ENCODE measurements at places on chromosomes 5 and 9.

GRCh38 chr5:43353668-43354067 lies 40.5 kb upstream of the HMGCS1 start:
- no peak for DNase-seq

- no peak for DNase-seq
Observed at GRCh38 chr9:131496844-131497405, 5.8 kb upstream of the POMT1 start.

GRCh38 chr9:89223396-89223977 lies 44.9 kb upstream of the SHC3 start:
- DNase-seq: no peak

DNA sequence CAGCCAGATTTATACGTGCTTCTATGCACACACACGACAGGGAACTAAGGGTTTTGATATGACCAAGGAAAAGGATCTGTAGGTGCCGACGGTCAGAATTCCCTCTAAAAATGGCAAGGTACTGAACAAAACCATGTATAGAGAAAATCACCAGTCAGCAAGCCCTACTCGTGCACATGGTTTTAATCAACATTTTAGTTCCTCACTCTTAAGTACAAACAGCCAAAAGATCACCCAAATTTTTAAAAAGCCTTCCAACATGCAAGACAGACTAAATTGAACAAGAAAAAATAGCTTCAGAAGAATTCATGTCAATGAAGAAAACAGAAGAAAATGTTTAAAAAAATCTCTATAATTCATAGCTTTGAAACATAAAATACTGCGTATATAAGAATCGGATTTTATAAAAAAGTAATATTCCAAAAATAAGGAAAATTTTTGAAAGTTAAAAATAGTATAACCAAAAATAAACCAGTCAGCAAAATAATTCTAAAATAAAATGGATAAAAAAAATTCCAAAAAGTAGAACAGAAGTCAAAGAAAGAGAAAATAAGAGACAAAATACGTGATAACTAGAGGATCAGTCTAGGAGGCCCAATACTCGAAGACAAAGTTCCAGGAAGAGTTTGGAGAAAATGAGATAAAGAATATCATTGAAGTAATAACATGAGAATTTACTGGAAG lies 43.0 kb upstream of the KCNV2 start:
- no peak for DNase-seq

DNA sequence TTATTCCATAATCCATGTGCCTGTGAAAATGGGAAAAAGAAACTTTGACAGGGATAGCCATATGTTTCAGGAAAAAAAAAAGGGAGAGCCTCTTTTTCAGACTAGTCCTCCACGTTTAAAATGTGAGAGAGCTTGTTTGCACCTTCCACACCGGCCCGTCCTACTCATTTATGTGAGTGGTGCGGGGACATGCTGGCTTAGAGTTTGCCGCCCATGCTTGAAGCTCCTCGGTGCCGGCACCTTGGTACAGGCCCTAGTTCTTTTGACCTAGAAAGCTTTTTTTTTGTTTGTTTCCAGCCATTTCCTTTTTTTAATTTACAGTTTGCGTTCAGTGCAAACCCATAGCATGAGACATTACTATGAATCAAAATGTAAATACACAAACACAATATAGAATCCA lies 27.8 kb downstream of the PSAT1 start:
- DNase-seq: no peak

- DNase-seq: no peak
Observed at GRCh38 chr5:141657404-141657803, 6.2 kb upstream of the FCHSD1 start.

GRCh38 chr9:92147030-92147851 lies 32.0 kb upstream of the SPTLC1 start:
- peak; percentile 67 for DNase-seq

DNA sequence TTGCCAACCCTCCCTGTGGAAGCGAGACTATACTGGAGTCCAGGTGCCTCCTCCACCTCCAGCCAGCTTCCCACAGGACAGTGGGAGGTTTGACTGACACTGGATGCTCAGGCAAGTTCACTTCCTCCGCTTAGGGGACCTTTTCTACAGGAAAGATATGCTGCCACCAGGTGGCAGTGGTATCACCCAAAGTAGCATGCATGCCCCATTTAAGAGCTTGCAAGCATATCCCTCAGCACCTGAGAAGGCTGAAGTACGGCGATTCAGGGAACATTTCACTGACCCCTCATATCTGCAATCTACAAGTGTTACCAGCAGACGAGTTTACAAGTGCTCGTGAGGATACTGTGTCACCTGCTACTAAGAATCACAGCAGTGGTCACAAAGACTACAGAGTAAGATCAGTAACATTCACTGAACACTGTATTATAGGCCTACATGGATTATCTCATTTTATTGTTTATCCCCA lies 75.5 kb downstream of the KLHL3 start:
- DNase-seq: peak; percentile 70

- DNase-seq: no peak
Observed at GRCh38 chr5:73939557-73939956, 313.6 kb downstream of the ARHGEF28 start.

DNA sequence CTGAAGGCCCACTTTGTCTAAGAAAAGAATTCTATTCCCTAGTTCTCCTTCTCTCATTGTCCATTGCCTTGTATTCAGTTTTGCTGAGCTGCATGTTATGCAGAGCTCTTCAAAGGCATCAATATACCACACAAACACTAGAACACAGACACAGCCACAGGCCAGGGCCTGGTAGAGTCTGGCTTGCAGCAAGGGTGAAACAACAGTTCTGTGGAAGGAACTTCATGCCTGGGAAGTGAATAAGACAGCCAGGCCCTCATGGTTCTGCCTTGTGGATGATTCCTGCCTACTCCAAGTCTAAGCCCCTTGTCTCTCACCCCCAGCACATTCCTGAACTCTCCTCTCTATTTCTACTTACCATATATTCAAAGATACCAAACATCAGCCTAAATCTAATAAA lies 30.8 kb downstream of the KLHL3 start:
- no peak for DNase-seq

DNA sequence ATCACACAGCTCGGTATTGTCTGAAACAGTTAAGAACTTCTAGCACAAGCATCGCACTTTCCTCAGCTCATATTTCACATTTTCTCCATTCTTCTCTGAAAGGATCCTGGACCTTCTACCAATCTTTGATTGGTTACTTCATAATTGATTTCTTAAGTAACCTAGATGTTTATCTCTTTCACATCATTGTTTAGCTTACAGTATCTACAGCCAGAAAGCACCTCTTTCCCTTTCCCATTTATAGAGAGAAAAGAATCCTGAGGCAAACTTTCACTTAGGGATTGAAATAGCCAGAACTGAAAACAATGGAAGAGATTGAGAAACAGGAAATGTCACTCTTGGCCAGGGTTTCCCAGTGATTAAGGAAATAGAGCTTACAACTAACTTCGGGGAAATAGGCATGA lies 2.5 kb downstream of the IL33 start:
- DNase-seq: no peak

- peak; percentile 93 for DNase-seq
Observed at GRCh38 chr5:133977161-133977787, 8.8 kb upstream of the C5orf15 start.

DNA sequence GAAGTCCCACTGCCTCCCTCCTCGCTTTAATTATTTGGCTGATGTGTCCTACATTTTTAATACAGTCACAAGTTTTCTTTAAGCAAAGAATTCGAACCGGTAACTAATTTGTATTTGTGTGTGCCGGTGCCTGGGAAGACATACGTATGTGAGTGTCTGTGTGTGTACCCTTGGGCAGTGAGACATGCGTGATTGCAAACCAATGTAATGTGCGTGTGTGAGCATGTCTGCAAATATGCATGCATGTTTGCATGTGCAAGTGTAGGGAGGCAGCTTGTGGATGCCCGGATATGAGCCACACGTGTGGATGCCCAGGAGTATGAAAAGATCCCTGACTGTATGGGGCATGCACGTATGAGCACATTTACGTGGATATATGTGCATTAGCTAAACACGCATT lies 44.4 kb upstream of the NEK6 start:
- no peak for DNase-seq

GRCh38 chr5:155303120-155303519 lies 289.6 kb downstream of the KIF4B start:
- no peak for DNase-seq

GRCh38 chr9:13779106-13779505 lies 499.6 kb upstream of the MPDZ start:
- no peak for DNase-seq

DNA sequence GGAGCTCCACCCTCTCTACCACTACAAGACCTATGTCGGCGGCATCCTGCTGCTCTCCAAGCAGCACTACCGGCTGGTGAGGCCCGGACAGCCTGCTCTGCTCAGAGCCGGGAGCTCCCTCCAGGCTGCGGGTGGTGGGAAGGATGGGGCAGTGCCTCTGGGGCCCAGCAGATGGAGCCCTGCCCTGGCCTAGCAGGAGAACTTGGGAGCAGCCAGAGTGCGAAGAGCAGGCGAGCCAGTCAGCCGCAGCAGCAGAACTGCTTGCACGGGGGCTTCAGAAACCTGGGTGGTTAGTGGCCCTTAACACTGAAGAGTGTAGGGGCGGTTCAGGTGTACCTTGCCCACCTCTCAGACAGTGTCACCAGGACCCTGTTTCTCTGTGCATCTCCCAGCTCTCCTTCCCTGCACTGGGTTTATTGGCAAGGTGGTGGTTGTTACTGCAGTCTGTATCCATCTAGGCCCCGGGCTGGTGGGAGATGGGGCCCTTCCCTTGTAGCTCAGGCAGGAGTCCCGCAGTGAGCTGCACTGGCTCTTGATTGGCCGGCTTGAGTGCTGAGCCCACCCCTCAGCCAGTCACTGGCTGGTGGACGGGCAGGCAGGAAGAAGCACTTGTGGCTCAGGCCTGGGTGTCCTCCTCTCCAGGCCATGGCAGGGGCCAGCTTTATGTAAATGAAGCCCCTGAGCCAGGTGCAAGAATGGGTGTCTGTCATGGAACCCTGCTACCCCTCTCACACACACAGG lies 7.7 kb downstream of the B4GALT7 start:
- DNase-seq: peak; percentile 72

DNA sequence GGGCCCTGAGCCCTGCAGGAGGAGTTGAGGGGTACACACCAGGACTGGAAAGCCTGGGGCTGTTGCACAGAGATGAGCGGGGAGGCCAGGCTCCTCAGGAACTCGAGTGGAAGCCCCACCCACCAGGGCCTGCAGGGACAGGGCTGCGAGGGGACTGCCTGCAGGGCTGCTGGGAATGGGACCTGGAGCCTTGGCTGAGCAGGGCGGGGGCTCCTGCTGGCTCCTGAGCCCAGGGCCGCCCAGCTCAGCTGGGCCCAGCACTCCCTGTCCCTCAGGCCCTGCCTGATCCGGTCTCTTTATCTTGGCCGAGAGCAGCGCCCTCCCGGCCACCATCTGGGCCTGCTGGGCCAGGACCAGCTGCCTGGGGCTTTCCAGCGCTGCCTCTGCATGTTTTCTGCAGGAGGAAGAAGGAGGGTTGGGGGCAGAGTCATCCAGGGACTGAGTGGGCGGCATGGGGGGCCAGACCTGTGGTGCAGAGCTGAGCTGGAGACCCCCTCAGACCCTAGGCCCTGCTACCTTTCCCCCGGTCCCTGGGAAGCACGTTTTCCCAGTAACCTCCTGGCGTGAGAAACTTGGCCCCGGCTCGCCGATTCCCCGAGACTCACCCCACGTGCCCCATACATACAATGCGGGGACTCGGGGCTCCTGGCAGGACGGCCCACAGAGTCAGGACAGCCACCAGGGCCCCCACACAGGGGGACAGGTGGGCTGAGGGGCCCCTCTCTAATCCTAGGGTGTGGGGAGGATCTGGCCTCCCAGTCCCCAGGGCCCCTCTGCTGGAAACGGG lies 9.4 kb downstream of the LCN12 start:
- DNase-seq: no peak

- DNase-seq: no peak
Observed at GRCh38 chr9:109861499-109861898, 81.5 kb downstream of the PALM2AKAP2 start.

GRCh38 chr5:64773533-64773932 lies 4.8 kb downstream of the CWC27 start:
- DNase-seq: no peak

Data from RPMI8226 (cell line).